ENCODE measurements at places on chromosomes 2 and 18. TPM values are rescaled to one million over a fixed set of nuclear protein-coding genes. Genes with fewer than 3 reads are reported as not detected.

DNA sequence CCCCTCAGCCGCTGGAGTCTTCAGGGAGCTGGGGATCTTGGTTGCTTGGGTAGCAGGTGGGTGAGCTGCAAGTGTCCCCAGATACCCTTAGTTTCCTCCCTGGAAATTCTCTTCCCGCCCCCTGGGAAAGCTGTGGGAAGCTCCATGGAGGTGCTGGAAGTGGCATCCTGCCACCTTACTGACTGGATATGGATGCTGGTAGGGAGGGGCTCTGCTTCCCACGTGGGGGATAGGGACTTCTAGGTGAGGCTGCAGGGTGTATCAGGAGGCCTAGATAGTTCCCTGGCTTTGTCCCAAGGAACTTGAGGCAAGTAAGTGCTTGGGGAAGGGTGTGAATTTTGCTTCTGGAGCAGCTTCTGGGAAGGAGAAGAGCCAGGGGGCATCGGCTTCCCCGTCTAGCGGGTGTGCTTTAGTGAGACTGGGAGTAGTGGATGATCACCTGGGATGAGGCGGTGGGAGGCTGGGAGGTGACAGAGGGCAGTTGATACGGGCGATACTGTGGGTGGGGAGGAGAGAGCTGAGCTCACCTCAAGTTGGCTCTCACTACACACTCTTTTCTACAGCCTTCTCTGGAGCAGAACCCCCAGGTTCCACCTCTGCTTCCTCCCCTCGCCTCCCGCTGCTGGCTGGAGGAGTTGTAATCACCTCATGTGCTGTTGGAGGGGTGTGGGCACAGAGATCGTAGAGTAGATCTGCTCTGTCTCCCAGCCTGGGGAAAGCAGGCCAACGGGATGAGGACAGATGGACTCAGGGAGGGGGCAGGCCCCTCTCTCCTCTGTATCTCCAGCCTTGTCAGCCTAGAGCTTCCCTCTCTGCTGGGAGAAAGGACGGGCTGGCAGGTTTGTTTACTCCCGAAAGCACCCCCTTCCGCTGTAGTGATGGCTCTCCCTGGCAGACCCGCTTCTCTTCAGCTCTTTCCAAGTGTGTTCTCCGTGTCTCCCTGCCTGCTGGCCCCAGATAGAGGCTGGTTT is 19.8 kb downstream of the TET3 start:
- no peak for DNase-seq

DNA sequence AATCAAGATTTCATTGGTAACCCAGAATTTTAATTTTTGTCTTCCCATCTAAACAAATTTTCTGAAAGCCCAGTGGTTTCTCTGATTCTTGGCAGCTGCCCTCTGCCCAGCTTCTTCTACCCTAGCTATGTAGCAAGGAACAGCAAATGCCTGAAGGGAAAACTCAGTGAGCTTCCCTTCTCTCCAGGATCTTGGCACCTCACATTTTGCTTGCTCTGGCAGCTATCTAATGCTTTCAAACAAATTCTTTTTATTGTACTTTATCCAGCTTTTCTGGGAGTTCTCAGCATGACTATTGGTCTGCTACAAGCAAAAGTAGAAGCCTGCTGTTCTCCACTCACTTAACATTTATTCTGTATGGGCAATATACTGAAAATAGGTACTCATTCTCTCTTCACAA is 18.3 kb upstream of the GFPT1 start:
- no peak for DNase-seq

DNA sequence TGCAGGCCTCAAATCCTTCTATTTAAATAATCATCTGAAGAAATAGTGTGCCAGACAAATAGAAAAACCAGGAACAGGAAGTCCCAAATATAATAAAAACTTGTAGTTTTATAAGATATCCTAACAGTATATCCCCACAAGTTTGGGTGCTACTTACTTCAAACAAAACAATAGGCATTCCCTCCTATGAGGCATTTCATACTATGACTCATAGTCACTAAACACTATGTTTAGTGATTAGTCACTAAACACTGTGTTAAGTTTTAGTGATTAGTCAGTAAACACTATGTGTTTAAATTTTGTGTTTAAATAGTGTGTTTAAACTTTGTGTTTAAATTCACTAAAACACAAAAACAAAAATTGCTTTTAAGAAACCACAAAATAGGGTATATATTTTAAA is 407.0 kb upstream of the CDH19 start:
- no peak for DNase-seq

KCNIP3 gene
- 2.9 TPM for total RNA-seq

Measured in body of pancreas (tissue), 4 donors.